ENCODE measurements at places on chromosomes 6 and 20.
A peak's percentile ranks its signal among the peaks of the same experiment; 100 is the strongest.

DNA sequence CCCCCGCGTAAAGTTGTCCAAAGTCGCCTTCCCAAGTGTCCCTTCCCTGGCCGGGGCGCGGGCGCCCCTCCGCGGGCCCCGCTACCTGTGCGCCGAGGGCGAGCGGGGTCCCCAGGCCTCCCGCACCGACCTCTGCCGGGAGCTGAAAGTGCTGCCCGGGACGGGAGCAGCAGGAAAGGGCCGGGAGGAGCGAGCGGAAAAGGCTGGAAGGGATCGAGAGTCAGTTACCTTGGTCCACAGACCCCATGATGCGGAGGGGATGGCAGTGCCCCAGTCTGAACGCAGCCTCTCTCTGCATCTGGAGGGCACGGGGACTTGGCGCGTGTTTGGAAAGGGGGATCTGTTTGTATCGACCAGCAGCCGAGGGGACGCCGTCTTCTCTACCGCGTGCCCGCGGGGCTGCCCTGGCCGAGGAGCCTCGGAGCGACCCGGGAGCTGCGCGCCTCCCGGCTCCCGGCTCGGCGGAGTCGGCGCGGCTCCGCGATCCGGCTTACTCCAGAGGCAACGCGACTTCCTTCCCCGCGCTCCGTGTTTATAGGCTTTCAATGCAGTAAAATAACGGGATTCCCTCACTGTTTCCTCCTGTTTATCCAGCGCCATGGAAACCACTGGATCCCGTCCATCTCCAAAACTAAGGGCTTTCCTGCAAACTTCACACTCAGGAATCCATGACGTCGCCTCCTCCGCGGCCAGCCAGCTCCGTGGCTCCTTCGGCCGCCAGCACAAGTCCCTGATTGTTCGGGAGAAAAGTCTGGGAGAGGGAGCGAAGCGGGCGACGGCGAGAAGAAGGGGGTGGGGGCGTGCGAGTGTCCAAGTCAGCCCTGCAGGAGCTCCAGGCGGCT is 20.0 kb upstream of the NFATC2 start:
- H3K4me1 ChIP-seq, result peaks cover 27% of the 10 kb centered on the region
- peaks cover 70% of the 10 kb centered on the region for H3K27me3 ChIP-seq
- H3K27ac ChIP-seq, result no peak overlapping the region
- no peaks in the 10 kb centered on the region for H3K36me3 ChIP-seq

DNA sequence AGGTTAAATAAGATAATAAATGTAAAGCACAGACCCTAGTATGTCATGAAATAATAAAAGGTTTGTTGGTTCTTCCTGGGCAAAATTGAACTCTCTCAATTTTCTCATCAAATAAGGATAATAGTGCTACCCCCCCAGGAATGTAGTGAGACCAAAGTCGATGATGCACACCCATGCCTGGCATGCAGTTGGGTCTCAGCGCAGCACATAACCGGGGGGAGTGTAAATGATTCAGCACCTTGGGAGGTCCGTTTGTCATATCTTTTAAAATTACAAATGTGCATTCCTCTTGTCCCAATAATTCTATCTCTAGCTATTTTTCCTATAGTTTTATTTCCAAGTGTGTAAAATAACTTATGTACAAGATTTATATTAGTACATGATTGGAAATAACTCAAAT is 31.3 kb upstream of the CCDC167 start:
- H3K27me3 ChIP-seq, result no peaks in the 10 kb centered on the region
- no peak overlapping the region for H3K27ac ChIP-seq
- H3K4me1 ChIP-seq, result peaks cover 10% of the 10 kb centered on the region
- H3K36me3 ChIP-seq, result peaks cover 2% of the 10 kb centered on the region

GRCh38 chr6:22328474-22328873 is 31.6 kb upstream of the PRL start:
- no peaks in the 10 kb centered on the region for H3K36me3 ChIP-seq
- H3K27ac ChIP-seq, result no peak overlapping the region
- H3K4me3 ChIP-seq, result no peak overlapping the region
- H3K4me1 ChIP-seq, result no peaks in the 10 kb centered on the region
- DNase-seq, result no peak

GRCh38 chr20:1083431-1084080 is 34.8 kb upstream of the PSMF1 start:
- no peaks in the 10 kb centered on the region for H3K36me3 ChIP-seq
- H3K27me3 ChIP-seq, result no peaks in the 10 kb centered on the region
- peaks cover 26% of the 10 kb centered on the region for H3K4me1 ChIP-seq
- no peak for DNase-seq
- no peak overlapping the region for H3K4me3 ChIP-seq
- H3K27ac ChIP-seq, result no peak overlapping the region

DNA sequence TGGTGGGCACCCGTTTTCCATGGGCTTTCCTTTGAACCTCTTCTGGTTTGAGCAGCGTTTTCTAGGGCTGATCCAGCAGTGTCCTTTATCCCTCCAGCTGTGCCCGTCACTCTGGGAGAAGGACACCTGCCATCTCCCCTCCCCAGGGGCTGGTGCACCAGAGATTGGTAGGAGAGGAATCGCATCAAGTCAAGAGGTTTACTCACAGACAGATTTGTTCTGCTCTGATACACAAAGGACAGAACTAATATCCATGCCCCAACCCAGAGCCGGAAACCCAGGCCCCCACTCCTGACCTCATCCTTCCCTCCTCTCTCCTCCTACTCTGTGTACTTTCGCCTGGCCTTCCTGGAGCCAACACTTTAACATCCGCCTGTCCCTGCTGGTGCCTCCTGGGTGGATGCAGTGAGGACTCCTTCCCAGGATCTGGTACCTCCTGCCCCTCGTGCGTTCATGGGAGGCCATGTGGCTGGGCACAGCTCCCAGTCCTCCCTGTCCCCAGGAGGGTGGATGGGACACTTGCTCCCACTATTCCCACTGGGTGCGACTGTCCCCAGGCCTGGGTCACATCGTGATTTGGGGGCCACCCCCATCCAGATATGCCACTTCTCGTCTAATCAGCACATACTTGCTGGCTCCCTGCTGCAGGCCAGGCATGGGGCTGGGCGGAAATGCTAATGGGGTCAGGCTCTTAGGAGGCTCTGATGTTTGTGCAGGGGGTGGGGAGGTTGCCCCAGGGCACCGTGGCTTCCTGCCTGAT is 286.3 kb downstream of the CDH4 start:
- H3K27ac ChIP-seq, result no peak overlapping the region
- no peaks in the 10 kb centered on the region for H3K4me1 ChIP-seq
- no peaks in the 10 kb centered on the region for H3K27me3 ChIP-seq

GRCh38 chr6:109081516-109082187 is 13.0 kb downstream of the SESN1 start:
- H3K27me3 ChIP-seq, result no peaks in the 10 kb centered on the region
- H3K27ac ChIP-seq, result no peak overlapping the region
- H3K4me3 ChIP-seq, result no peak overlapping the region
- H3K4me1 ChIP-seq, result peaks cover 5% of the 10 kb centered on the region

- no peak overlapping the region for H3K4me3 ChIP-seq
- no peaks in the 10 kb centered on the region for H3K27me3 ChIP-seq
- H3K27ac ChIP-seq, result peak overlapping the region; percentile 85
- peaks cover 73% of the 10 kb centered on the region for H3K4me1 ChIP-seq
- DNase-seq, result no peak
- peaks cover 3% of the 10 kb centered on the region for H3K36me3 ChIP-seq
Measured at GRCh38 chr6:14709900-14710299, 536.0 kb upstream of the JARID2 start.

DNA sequence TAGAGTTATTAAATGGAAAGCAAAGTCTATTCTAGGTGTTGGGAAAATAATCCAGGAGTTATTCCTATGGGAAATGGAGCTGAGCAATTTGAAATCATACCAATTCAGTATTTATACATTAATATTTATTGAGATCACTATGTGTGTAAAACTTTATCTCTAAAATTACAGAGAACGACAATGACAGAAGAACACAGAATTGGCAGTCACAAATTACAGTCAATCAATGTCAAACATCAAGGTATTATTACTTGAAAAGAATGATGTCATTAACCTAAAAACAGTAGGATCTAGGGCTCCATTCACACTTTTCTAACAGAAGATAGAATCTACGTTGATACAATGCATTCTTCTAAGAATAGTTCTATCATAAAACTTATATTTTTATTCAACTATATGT is 154.9 kb upstream of the GJE1 start:
- no peaks in the 10 kb centered on the region for H3K36me3 ChIP-seq
- peaks cover 4% of the 10 kb centered on the region for H3K4me1 ChIP-seq
- no peak for DNase-seq
- H3K4me3 ChIP-seq, result no peak overlapping the region

GRCh38 chr6:35633579-35634089 is 55.1 kb downstream of the FKBP5 start:
- H3K4me1 ChIP-seq, result peaks cover 54% of the 10 kb centered on the region
- no peaks in the 10 kb centered on the region for H3K27me3 ChIP-seq
- no peak for DNase-seq
- H3K36me3 ChIP-seq, result peaks cover 83% of the 10 kb centered on the region

DNA sequence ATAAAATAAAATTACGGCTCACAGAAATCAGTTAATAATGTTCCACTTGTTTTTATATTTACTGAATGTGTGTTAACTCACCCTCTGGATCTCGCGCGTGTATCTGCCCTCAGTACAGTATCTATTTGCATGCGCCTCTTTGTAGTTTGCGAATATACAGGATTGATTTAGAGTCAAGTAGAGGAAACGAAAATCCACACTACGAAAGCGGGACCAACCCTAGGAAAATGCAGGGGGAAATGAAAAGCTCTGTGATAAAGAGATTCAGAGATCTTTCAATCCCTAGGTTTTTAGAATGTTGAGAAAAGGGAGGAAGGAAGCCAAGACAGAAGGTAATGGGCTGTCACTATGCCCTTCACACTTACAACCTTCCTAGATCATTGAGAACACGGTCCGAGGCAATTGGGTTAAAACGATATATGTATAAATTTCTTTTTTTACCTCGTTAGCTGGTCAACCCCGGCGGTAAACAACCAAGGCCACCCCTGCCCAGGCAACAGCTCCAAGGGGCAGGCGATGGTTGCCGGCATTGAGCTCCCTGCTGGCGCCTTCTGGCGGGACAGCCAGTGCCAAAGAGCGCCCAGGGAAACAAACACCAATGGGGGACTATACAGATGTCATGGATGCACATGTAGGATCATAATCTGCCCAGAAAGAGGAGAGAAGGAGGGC is 792 bp upstream of the FUT9 start:
- H3K27ac ChIP-seq, result no peak overlapping the region
- no peaks in the 10 kb centered on the region for H3K36me3 ChIP-seq
- H3K4me3 ChIP-seq, result no peak overlapping the region
- H3K4me1 ChIP-seq, result no peaks in the 10 kb centered on the region
- DNase-seq, result no peak

DNA sequence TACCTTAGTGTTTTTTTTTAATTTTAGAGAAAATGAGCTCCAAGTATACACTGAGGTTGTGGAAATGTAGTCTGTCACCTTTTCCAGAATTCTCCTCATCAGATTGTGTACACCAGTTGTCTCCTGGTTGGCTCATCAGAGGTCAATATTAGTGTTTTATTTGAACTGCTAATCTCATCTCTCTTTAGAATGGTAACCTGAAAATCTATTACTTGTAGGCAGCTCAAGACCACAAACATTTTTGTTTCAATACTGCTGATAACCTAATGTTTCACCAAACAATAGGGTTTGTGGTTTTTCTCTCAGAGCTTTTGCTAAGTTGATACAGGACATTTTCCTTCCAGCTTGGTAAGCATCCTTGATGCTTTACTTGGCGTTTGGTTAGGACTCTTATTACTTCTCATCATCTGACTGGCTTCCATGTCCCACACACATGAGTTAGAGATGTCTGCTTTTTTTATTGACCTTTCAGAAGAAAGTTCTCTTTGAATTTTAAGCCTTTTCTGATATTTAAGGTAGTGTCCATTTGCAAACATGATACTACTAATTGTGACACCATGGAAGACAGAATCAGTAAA is 15.1 kb downstream of the ADGRG6 start:
- no peaks in the 10 kb centered on the region for H3K4me1 ChIP-seq
- no peaks in the 10 kb centered on the region for H3K36me3 ChIP-seq
- H3K27me3 ChIP-seq, result peaks cover under 1% of the 10 kb centered on the region
- no peak overlapping the region for H3K27ac ChIP-seq
- H3K4me3 ChIP-seq, result no peak overlapping the region
- DNase-seq, result no peak

GRCh38 chr6:141210901-141211300 is 921.8 kb upstream of the GJE1 start:
- H3K27me3 ChIP-seq, result peaks cover 7% of the 10 kb centered on the region
- H3K4me3 ChIP-seq, result no peak overlapping the region
- no peak overlapping the region for H3K27ac ChIP-seq
- no peaks in the 10 kb centered on the region for H3K4me1 ChIP-seq
- no peak for DNase-seq

- H3K4me3 ChIP-seq, result no peak overlapping the region
- peak overlapping the region; percentile 31 for H3K27ac ChIP-seq
- peaks cover 32% of the 10 kb centered on the region for H3K4me1 ChIP-seq
Measured at GRCh38 chr6:36977470-36977941, 8.5 kb downstream of the MTCH1 start.

DNA sequence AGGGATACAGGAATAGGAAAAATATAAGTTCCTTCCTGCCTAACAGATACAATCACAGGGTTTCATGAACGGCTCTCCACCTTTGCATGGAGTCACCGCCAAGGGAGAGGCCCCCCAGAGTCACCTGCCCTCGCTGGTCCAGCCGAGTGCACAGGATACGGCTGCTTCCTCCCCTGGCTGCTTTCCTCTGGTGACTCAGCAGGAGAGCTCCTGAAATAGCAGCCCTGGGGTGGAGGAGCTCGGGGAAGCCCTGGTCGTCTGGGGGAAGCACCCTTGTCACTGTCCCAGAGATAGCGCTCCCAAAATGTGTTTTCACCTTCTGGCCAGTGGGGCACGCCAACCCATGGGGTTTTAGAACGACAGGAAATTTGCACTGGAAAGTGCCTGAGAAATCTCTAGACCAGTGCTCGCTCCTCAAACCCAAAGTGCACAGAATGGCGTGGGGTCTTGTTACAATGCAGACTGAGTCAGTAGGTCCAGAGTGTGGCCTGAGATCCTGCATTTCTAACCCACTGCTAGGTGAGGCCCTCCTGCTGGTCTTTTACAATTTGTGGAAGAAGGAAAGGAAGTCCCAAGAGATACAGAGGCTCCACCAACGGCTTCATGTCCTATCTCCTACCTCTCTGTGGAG is 35.9 kb upstream of the FAM50B start:
- H3K4me3 ChIP-seq, result no peak overlapping the region
- H3K27ac ChIP-seq, result no peak overlapping the region
- peaks cover 19% of the 10 kb centered on the region for H3K27me3 ChIP-seq
- no peaks in the 10 kb centered on the region for H3K36me3 ChIP-seq

GRCh38 chr6:130997061-130997753 is 65.8 kb downstream of the EPB41L2 start:
- no peaks in the 10 kb centered on the region for H3K27me3 ChIP-seq
- H3K27ac ChIP-seq, result no peak overlapping the region
- no peak overlapping the region for H3K4me3 ChIP-seq
- DNase-seq, result no peak
- no peaks in the 10 kb centered on the region for H3K4me1 ChIP-seq
- no peaks in the 10 kb centered on the region for H3K36me3 ChIP-seq

GRCh38 chr6:137863091-137863797 is 3.8 kb upstream of the TNFAIP3 start:
- H3K27me3 ChIP-seq, result no peaks in the 10 kb centered on the region
- H3K36me3 ChIP-seq, result peaks cover 18% of the 10 kb centered on the region
- no peak overlapping the region for H3K4me3 ChIP-seq
- H3K27ac ChIP-seq, result no peak overlapping the region
- DNase-seq, result no peak

Measured in activated T-cell treated with anti-CD3 and anti-CD28 coated beads, Interleukin-2, amount 50 U/mL, for 24 hours (primary cell).